ENCODE measurements at places on chromosomes 2 and 18. TPM values are rescaled to one million over a fixed set of nuclear protein-coding genes. Genes with fewer than 3 reads are reported as not detected.

The ASPRV1 gene
- total RNA-seq: 2.2 TPM

The DIPK1C gene
- total RNA-seq: 3.1 TPM

The CD28 gene
- total RNA-seq: 13.0 TPM

The LRRC30 gene
- 3.4 TPM for total RNA-seq

The SPDYA gene
- 1.2 TPM for total RNA-seq

The DUSP2 gene
- total RNA-seq: 28.9 TPM

The NFU1 gene
- 47.2 TPM for total RNA-seq

The HK2 gene
- total RNA-seq: 31.3 TPM

The HMSD gene
- total RNA-seq: 2.4 TPM

The KCNS3 gene
- 2.9 TPM for total RNA-seq

The GKN2 gene
- total RNA-seq: 0.96 TPM

The COLEC12 gene
- total RNA-seq: 93.7 TPM

The SERPINB2 gene
- total RNA-seq: 39.2 TPM

The BUB1 gene
- total RNA-seq: 11.6 TPM

The DSEL gene
- 14.9 TPM for total RNA-seq

The TDRD15 gene
- total RNA-seq: 5.3 TPM

The SNED1 gene
- total RNA-seq: 3.6 TPM

The COX7A2L gene
- 165 TPM for total RNA-seq

The MAPRE3 gene
- 4.1 TPM for total RNA-seq

The MAL gene
- total RNA-seq: 3.6 TPM

The CHRNG gene
- total RNA-seq: not detected

The DCDC2C gene
- total RNA-seq: 1.7 TPM
